Stimulated activated CD8-positive, alpha-beta memory T cell treated with anti-CD3 and anti-CD28 coated beads, Interleukin-7, amount 100 ng/mL, for 1 hour (primary cell): ENCODE measurements at places on chromosomes 1 and 21.

DNA sequence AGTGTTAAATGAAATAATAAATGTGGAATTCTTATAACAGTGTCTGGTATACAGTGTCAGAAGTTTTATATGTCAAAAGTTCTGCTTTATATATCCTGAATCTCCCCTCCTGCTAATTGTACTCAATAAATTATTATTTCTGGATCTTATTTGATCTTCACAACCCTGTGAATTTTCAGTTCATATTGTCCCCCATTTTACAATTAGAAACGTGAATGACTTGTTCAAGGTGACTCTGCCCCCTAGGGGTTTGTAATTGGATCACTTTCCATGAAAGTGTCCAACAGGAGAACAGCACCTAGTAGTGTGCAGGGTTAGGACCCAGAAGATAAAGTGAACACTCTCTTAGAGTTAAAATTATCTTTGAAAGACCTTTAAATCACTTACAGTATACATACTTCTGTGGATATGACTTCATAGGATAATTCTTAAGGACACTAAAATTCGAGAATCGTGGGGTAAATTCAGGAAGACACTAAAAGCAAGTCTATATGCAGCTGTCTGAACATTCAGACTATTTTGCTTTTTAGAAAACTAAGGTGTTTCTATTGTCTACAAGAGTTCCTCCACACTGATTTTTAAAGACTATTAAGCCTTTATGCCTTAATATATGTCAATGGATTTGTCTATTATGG lies 4.5 kb upstream of the DDR2 start:
- DNase-seq = no peak

- no peak for DNase-seq
Measured at GRCh38 chr1:7491109-7491817, 279.8 kb upstream of the VAMP3 start.

GRCh38 chr1:112296908-112297307 lies 99.1 kb upstream of the CTTNBP2NL start:
- DNase-seq = no peak

- DNase-seq = no peak
Measured at GRCh38 chr1:27520651-27521050, 30.7 kb upstream of the WASF2 start.

- no peak for DNase-seq
Measured at GRCh38 chr21:27759820-27760219, 792.9 kb upstream of the ADAMTS5 start.

DNA sequence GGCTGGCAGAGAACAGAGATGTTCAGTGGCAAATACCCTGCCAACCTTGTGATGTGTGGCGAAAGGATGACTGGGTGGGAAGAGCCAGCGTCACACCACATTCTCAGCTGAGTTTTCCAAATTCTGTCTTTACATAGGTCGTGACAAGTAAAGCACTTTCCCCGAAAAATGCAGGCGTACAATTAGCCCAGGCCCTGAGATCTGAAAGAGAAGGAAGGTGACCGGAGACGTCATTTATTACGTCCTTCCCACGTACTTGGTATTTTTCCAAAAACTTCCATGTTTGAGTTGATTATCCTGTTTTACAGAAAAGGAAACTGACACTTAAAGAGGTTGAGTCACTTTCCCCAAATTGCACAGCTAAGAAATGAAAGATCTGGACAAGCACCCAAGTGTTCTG lies 413.3 kb downstream of the PRDM2 start:
- no peak for DNase-seq

DNA sequence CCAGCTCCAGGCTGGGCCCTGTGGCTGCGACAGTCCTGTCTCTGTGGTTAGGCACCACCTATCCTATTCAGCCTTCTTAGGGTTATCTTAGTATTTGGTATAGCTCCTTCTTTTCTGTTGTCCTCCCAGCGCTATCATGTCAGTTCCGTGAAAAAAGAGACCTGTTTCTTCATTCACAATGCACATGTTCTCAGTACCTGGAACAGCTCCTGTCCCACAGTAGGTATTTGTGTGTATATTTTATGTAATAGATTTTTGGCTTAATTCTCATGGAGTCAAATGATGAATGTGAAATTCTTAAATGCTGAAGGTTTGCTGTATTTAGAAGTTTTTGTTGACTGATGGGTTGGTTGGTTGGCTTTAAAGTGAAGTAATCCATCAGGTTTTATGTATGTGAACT lies 279.7 kb downstream of the ST6GALNAC3 start:
- DNase-seq = no peak

DNA sequence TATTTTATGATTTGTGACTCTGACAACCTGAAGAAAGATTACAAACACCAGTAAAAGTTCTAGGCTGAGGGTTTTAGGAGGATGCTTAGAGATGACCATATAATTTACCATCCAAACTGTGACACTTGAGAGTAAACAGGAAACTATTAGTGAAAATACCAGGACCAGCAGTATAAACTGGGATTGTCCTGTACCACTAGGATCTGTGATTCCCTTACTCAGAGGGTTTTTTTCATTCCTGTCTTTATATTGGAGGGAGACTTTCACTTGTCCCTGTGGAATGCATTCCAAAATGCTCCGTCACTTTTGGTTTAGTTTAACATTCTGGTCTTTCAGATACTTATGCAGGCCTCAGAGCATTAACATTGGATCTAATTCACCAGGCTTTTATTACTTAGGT lies 482.9 kb downstream of the PTBP2 start:
- no peak for DNase-seq

GRCh38 chr1:162019006-162019405 lies 4.7 kb downstream of the OLFML2B start:
- no peak for DNase-seq

DNA sequence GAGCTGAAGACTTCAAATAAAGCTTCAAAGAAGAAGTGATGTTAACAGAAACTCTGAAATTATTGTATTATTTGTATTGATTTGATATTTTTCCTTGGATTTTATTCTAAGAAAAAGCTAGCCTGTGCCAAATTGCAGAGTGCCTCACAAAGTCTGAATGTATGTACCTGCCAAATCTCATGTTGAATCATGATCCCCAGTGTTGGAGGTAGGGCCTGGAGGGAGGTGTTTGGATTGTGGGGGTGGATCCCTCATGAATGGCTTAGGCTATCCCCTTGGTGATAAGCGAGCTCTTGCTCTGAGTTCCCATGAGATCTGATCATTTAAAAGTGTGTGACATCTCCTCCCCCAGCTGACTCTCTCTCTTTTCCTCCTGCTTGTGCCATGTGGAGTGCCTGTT lies 43.6 kb downstream of the ACKR1 start:
- no peak for DNase-seq
